ENCODE measurements at places on chromosomes 16 and 17.
A peak's percentile ranks its signal among the peaks of the same experiment; 100 is the strongest.

DNA sequence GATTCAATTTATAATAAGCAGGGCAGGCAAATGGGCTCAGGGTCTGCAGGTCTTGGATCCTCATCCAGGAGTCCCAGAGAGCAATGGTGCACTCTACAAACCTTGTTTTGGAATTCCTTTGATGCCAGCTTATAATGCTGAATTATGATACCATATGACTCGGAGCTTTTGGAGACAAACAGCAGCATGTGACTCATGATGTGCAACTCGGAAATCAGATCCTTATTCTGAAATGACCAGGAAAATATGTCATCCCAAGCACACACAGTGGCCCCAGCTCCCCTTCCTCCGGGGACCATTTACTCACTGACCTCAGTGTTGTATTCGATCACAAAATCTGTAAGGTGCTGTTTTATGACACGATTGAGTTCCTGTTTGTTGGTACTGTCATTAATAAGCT is 20.2 kb upstream of the UMOD start:
- no peak for DNase-seq

DNA sequence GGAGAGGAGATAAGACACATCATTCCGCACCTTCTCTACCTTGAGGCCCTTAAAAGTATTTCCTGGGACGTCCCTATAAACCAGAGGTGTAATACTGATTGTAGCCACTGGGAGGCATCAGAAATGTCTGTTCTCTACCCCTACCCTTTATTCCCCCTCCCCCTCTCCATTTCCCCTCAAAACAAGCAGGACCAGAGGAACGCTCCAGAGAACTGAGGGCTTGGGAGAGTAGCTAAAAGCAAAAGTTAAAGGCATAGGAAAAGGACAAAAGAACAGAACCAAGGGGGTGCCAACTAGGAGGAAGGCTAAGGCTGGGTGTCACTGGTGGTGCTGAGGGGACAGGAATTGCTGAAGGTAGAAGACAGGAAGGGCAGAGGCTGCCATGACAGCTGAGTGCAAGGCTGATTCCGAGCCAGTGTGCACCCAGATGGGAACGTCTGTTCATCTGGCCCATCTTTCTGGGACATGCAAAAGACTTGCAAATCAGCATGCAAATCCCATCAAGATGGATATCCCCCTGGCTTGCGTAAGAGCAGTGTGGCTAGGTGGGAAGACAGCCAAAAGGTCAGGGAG is 6.7 kb downstream of the CAMTA2 start:
- no peak for DNase-seq

- DNase-seq = no peak
Measured at GRCh38 chr16:73186752-73187601, 139.0 kb upstream of the ZFHX3 start.

DNA sequence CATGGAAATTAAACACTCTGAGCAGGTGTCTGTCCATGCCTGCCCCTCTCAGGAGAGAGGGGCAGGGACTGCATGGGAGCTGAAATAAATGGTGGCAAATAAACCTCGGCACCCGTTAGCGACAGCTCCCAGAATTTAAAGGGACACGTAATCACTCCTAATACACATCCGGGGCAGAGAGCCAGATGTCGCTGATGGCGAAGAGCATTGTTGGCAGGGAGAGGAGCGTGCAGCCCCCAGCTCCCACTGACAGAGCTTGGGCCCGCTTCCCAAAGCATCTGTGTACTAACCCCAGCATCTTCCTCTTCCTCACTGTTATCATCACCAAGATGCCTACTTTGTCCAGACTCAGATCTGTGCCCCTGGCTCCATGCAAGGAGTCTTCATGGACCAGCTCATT is 85.8 kb downstream of the IRX5 start:
- no peak for DNase-seq

GRCh38 chr17:27944546-27945332 is 51.6 kb upstream of the LYRM9 start:
- DNase-seq = no peak

- no peak for DNase-seq
Measured at GRCh38 chr16:19935694-19936093, 51.0 kb upstream of the GPRC5B start.

DNA sequence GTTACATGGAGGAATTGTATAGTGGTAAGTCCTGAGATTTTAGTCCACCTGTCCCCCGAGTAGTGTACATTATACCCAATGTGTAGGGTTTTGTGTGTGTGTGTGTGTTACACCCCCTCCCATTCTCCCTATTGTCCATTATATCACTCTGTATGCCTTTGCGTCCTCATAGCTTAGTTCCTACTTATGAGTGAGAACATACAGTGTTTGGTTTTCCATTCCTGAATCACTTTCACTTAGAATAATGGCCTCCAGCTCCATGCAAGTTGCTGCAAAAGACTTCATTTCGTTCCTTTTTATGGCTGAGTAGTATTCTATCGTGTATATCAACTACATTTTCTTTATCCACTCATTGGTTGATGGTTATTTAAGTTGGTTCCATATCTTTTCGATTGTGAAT is 635 bp upstream of the FA2H start:
- no peak for DNase-seq

- no peak for DNase-seq
Measured at GRCh38 chr16:83125999-83126568, 499.3 kb downstream of the CDH13 start.

DNA sequence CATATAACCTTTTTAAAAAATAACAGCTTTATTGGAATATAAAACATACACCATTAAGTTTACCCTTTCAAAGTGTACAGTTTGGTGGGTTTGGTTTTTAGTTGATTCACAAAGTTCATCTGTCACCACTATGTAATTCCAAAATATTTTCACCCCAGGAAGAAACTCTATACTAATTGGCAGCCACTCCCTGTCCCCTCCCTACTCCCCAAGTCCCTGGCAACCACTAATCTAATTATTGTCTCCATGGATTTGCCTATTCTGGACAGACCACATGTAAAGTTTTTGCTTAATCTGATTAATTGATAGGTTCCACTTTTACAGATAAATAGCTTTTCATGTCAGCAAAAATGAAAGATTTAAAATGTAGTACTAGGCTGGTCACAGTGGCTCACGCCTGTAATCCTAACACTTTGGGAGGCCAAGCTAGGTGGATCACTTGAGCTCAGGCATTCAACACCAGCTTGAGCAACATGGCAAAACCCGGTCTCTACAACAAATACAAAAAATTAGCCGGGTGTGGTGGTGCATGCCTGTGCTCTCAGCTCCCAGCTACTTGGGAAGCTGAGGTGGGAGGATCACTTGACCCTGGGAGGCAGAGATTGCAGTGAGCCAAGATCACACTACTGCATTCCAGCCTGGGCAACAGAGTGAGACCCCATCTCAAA is 25.0 kb upstream of the MAPK3 start:
- DNase-seq = no peak

DNA sequence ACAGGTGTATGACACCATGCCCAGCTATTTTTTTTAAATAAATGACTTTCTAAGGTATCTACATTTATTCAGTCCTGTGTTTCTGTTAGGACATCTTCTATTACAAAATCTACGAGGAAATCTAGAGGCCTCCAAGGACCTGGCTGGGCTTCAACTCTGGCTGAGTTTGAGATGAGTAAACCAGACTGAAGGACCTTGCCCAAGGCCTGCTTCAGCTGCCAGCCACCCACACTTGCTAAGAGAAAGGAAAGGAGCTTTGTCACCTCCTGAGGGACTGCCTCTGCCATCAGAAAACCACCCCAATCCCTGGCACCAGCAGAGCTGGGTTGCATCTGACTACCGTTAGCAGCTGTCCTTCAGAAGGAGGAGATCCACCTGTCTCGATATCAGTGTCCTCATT is 1.3 kb upstream of the MYO1D start:
- no peak for DNase-seq

GRCh38 chr16:2983706-2984136 is 3.5 kb upstream of the PKMYT1 start:
- DNase-seq = peak; percentile 59

GRCh38 chr17:69246726-69247375 is 18.2 kb upstream of the ABCA10 start:
- DNase-seq = no peak

DNA sequence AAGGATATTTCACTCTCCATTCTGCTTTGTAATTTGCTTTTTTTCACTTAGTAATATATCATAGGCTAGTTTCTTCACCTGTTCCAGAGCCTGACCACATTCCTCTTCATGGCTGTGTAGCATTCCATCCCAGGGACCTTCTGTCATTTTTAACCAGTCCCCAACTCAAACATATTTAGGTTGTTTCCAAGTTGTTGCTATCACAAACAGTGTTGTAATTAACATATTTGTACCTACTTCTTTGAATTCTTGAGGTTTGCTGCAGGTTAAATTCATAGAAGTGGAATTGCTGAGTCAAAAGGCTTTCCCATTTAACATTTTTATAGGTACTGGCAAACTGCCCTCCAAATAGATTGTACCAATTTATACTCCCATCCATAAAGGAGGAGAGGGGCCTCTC is 65.1 kb upstream of the MED9 start:
- no peak for DNase-seq

- DNase-seq = no peak
Measured at GRCh38 chr17:37405955-37406634, 541 bp downstream of the ACACA start.

- DNase-seq = no peak
Measured at GRCh38 chr17:17089796-17090641, 47.8 kb downstream of the MPRIP start.

DNA sequence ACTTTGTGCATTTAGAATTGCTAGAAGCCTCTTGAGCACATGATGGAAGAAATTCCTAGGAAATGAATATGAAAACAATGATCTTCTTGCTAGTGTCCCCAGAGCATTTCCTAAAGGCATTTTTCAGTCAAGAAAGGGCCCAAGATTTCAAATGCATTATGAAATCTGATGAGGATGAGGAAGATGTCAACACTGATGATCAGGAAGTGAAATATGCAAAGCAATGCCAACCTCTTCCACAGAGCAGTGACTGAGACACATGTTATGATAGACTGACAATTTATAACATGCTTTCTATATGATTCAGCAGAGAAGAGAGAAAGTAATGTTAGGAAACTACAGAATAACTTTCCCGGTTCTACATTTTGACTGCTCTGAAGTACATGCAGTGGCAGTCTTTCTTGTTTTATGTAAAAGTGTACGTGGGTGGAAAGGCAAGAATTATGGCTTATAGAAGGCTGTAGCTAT is 859.1 kb upstream of the GOT2 start:
- no peak for DNase-seq

- DNase-seq = no peak
Measured at GRCh38 chr17:8955021-8955959, 10.2 kb downstream of the PIK3R5 start.

DNA sequence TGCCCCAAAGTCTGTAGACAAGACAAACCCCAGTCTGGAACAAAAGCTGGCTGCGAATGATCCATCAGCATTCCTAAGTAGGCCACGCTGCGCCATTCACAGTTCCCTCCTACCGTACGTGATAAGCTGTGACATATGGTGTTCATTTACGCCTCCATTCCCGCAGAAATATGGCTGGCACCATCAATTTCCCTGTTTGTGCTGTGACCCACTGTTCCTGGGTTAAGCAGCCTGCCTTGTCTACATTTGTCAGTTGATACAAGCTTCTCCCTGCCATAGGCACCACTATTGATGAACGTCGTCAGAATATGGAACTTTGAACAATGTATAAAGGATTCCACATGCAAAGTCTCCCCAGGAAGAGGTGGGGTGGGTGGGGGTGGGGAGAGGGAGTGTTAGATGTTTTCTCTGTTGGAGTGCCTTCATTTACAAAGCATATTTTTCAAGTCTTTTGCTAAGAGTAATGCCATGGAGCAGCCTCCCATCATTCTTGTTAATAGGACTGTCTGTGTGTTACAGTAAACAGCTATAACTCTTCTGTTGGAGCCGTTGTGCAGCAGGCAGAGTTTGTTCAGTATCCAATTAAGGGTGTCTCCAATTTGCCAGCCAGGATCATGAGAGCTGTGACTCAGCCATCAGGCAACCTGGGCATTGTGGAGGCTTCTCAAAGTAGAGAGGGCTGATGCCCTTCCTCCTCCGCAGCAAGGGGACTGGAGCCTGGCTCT is 294.6 kb downstream of the TMEM114 start:
- no peak for DNase-seq

GRCh38 chr16:27498031-27498825 is 51.5 kb downstream of the GTF3C1 start:
- no peak for DNase-seq

DNA sequence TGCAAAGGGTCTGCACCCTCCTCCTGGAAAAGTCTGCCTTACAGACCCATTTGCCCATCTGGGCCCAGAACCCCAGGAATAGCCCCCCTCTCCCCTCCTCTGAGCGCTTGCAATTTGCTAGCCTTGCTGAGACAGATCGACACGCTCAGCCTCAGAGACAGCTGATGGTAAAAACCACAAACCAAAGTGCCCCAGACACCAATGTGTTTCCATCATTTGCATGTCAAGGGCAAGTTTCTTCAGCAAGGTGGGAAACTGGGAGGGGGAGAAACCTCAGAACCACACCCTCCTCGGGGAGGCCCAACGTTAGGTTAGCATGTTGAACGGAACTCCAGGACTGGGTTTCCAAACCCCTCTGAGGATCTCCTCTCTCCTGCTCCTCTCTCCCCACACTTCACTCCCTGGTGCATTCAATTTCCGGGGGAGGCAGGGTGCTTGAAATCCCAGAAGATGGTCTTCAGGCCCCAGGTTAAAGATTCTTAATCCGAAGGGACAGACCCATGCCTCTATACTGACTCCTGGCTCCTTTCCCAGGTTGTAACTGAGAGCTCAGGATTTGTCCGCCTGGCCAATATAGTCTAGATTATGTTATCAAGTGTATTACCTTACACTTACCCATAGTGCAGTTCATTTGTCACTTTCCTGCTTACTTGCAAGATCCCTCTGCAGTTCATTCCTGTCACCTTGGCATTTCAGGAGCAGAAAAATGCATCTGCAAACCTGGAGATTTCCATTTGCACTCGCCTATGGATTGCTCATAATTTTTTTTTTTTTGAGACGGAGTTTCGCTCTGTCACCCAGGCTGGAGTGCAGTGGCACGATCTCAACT is 1.3 kb upstream of the CUEDC1 start:
- no peak for DNase-seq

DNA sequence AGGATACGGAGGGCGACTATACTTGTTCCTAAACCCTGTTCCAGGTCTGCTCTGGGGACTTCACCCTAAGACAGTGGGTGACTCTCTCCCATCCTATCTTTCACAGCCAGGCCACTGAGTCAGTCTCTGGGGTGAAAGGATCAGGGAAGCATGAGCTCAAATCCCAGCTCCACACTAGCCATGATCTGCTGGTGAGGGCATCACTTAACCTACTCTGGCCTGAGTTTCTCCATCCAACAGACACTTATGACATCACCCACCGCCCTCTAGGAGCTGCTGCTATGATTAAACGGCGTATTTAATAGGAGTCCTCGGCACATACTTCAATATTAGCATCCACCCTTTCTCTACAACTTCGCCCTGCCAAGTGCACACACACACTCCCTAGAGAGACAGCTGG is 10.1 kb downstream of the GAST start:
- no peak for DNase-seq

GRCh38 chr16:3836641-3837040 is 43.9 kb downstream of the CREBBP start:
- no peak for DNase-seq

DNA sequence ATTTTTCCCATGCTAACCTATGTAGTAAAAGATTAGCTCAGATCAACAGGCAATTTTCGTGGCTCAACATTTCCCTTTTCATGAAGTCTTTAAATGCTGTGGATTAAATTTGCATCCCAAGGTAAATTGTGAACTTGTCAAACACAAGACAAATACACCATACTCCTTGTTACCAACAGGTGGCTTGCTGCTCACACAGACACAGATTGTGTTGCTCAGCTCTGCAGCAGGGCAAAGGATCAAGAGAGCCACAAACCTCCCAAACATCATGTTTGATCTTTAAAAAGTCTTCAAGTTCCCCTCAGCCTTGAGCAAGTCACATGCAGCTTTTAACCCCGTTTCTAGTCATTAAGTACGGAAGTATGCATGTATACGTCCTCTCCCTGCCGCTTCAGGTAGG is 119.6 kb upstream of the CNTNAP4 start:
- no peak for DNase-seq

All from stimulated activated CD8-positive, alpha-beta memory T cell treated with anti-CD3 and anti-CD28 coated beads, Interleukin-15, amount 100 ng/mL, for 24 hours (primary cell).